ENCODE measurements at places on chromosomes 12 and 14. TPM values are rescaled to one million over a fixed set of nuclear protein-coding genes. Genes with fewer than 3 reads are reported as not detected.
A peak's percentile ranks its signal among the peaks of the same experiment; 100 is the strongest.

GRCh38 chr12:95351748-95352147 is 122.2 kb upstream of the METAP2 start:
- no peak overlapping the region for H3K4me3 ChIP-seq
- no peaks in the 10 kb centered on the region for H3K27me3 ChIP-seq
- H3K36me3 ChIP-seq = no peaks in the 10 kb centered on the region
- peak; percentile 38 for DNase-seq
- no peak overlapping the region for H3K27ac ChIP-seq

DNA sequence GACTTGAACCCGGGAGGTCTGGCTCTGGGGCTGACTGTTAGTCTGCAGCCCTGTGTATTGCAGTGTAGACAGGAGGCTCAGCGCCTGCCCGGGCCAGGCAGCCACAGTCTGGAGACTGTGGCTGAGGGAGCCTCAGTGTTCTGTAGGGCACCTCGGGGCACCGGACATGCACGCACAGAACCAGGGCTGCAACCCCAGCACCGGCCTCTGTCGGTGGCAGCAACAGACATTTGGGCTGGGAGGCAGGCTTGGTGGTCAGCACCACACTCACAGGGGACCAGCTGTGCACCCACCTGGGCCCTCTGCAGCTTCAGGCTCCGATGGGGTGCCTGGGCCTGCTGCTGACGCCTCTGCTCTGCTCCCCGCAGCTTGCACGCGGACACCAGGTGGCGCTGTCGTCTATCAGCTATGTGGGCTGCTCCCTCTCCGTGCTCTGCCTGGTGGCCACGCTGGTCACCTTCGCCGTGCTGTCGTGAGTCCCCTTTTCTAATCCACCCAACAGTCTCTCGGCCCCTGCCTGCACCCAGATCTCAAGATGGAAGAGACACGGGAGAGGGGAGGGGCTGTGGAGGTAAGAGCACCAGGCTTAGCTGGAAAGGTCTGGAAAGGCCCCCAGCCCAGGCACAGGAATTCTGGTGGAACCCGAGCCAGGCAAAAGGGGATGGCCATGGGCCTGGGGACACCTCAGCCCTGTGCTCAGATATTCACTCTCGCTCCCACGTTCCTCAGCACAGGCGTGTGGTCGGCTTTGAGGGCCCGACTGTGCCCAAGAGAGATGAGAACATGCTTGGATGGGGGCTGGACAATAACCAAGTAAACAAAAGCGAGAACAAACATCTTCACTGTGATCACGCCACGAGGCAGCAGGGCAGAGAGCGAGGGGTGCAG is 151.0 kb downstream of the ADGRD1 start:
- H3K4me1 ChIP-seq = no peaks in the 10 kb centered on the region
- no peaks in the 10 kb centered on the region for H3K36me3 ChIP-seq
- H3K4me3 ChIP-seq = no peak overlapping the region
- no peak overlapping the region for H3K27ac ChIP-seq
- peak; percentile 85 for DNase-seq
- H3K27me3 ChIP-seq = no peaks in the 10 kb centered on the region

DNA sequence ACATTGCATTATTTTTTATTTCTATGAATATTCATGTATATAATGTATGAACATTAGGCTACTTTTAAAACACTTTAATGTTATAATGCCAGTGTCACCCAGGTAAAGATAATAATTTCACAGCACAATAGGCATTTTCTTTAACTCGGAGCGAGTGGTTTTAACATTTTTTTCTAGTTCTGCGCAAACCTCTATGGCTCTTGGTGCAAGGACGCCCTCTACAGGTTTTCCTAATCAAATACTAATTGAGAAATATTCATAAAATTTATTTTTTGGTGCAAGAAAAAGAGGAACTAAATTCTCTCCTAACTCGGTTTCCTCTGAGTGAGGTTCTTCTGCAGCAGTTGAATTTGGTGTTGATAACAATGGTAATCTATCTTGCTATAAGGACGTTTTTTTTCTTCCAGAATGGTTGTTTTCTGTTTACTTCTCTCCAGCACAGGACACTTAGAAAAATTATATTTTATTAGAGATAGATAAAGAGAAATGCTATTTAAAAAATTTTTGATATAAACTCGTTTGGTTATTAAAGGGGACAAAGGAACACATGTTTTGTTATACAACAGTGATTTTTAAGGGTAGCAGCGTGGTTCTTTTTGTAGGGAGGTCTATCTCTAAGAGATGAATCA is 2.4 kb upstream of the WIF1 start:
- H3K4me3 ChIP-seq = no peak overlapping the region
- H3K27me3 ChIP-seq = peaks cover 20% of the 10 kb centered on the region
- no peaks in the 10 kb centered on the region for H3K4me1 ChIP-seq
- no peak for DNase-seq
- no peak overlapping the region for H3K27ac ChIP-seq
- H3K36me3 ChIP-seq = no peaks in the 10 kb centered on the region

- H3K4me3 ChIP-seq = no peak overlapping the region
- no peak overlapping the region for H3K27ac ChIP-seq
- no peaks in the 10 kb centered on the region for H3K36me3 ChIP-seq
- H3K4me1 ChIP-seq = no peaks in the 10 kb centered on the region
- no peak for DNase-seq
- H3K27me3 ChIP-seq = no peaks in the 10 kb centered on the region
Measured at GRCh38 chr14:68719634-68720384, 73.1 kb downstream of the ZFP36L1 start.

GRCh38 chr12:32702473-32702872 is 23.4 kb downstream of the DNM1L start:
- no peak overlapping the region for H3K27ac ChIP-seq
- H3K27me3 ChIP-seq = no peaks in the 10 kb centered on the region
- H3K4me3 ChIP-seq = no peak overlapping the region

DNA sequence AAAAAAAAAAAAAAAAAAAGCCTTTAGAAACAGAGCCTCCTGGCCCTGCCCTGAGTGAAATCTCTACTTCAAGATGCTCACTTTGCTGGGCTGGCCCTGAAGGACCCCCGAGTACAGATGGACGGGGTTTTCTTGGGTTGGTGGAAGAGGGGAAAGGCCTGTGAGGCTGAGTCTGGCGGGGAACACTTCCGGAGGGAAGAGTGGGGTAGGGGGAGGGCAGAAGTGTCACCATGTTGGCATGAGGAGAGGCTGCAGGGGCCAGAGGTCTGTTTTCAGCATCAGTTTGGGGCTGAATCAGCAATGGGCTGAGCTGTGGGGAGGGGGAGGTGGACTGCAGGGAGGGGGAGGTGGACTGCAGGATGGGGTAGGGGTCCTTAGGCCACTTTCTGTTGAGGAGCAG is 15.3 kb downstream of the RFLNA start:
- no peak for DNase-seq
- H3K36me3 ChIP-seq = no peaks in the 10 kb centered on the region
- no peaks in the 10 kb centered on the region for H3K27me3 ChIP-seq
- no peak overlapping the region for H3K27ac ChIP-seq
- no peaks in the 10 kb centered on the region for H3K4me1 ChIP-seq

GRCh38 chr12:2583091-2583497 is 211.7 kb upstream of the FKBP4 start:
- H3K27ac ChIP-seq = no peak overlapping the region
- H3K4me1 ChIP-seq = no peaks in the 10 kb centered on the region
- H3K4me3 ChIP-seq = no peak overlapping the region
- H3K36me3 ChIP-seq = no peaks in the 10 kb centered on the region

DNA sequence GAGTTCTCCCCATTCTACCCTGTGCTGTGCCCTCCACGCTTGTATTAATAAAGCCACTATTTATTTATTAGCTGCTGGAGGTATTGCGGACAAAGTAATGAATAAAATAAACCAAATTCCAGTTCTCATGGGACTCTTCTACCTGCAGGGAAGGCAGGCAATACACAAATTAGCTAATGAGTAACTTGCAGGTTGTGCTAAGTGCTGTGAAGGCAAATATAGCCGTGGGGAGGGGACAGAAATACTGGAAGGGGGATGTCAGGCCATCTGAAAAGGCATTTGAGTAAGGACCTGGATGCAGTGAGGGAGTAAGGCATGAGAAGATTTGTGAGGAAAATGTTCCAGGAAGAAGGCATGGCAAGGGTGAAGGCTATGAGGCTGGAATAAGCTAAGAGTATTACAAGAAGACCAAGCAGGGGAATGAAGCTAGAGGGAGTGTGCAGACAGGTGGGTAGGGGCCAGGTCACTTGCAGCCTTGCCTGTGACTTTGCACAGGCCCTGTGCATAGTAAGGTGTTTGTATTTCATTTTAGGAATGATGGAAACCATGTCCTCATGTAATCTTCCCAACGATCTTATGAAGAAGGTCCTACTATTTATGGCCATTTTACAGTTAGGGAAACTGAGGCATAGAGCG is 167.5 kb downstream of the PTPN11 start:
- no peaks in the 10 kb centered on the region for H3K36me3 ChIP-seq
- no peak overlapping the region for H3K27ac ChIP-seq
- no peaks in the 10 kb centered on the region for H3K4me1 ChIP-seq
- H3K4me3 ChIP-seq = no peak overlapping the region
- H3K27me3 ChIP-seq = no peaks in the 10 kb centered on the region

DNA sequence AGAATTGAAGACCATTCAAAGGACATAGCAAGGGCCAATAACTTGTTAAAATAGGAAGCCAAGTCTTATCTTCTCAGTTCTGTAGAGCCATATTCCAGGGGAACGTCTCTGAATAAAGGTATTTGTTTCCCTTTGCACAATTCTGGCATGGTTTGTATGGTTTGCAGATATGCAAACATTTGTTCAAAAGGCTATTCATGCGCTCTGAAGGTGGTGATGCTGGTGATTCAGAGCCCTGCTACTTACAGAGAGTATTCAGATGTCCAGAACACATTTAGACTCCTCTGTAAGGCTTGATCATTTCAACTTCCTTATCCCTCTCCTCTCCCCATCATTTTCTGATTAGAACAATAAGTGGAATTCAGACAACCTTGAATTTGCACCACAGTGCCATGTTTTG is 35.9 kb downstream of the SLC4A8 start:
- no peak overlapping the region for H3K27ac ChIP-seq
- H3K4me3 ChIP-seq = no peak overlapping the region
- no peaks in the 10 kb centered on the region for H3K36me3 ChIP-seq
- no peaks in the 10 kb centered on the region for H3K27me3 ChIP-seq

DNA sequence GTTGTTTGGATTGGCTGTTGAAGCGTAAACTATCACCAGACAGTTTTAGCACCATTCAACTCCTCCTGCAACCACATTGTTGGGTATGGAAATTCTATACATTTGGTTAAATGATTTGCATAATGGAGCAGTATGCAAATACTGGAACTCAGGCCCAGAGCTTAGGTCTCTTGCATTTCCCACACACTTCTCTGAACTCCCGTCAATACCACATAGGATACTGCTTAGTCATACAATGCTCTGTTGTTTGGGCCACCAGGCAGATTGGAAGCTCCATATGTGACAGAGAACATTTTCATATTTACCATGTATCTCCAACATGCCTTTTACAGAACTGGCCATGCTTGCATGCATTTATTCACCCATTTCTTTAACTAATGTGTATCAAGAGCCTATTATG is 78.0 kb downstream of the IFNG start:
- no peaks in the 10 kb centered on the region for H3K36me3 ChIP-seq
- H3K4me3 ChIP-seq = no peak overlapping the region
- H3K27ac ChIP-seq = no peak overlapping the region
- no peaks in the 10 kb centered on the region for H3K4me1 ChIP-seq
- no peak for DNase-seq
- H3K27me3 ChIP-seq = no peaks in the 10 kb centered on the region

GRCh38 chr12:66661357-66661756 is 17.5 kb downstream of the GRIP1 start:
- no peaks in the 10 kb centered on the region for H3K36me3 ChIP-seq
- no peak overlapping the region for H3K4me3 ChIP-seq
- H3K27me3 ChIP-seq = no peaks in the 10 kb centered on the region
- DNase-seq = no peak
- H3K27ac ChIP-seq = no peak overlapping the region

- H3K4me3 ChIP-seq = no peak overlapping the region
Measured at GRCh38 chr14:34324363-34324795, 137.7 kb downstream of the SPTSSA start.

- no peaks in the 10 kb centered on the region for H3K4me1 ChIP-seq
- no peak overlapping the region for H3K27ac ChIP-seq
- no peak overlapping the region for H3K4me3 ChIP-seq
- H3K36me3 ChIP-seq = no peaks in the 10 kb centered on the region
Measured at GRCh38 chr14:65177551-65177950, 75.2 kb upstream of the MAX start.

Gene ASPG
- 37.3 TPM for total RNA-seq

Gene IAPP
- not detected for total RNA-seq

Gene BEGAIN
- total RNA-seq = 0.13 TPM

Gene SLC6A12
- 23.7 TPM for total RNA-seq

Gene VWF
- 5.7 TPM for total RNA-seq

Measured in right lobe of liver (tissue), 6 donors.